NCI-H2227 treated with DMSO at 0.1 percent for 48 hours (cell line): ENCODE measurements at places on chromosomes 2 and 18.

GRCh38 chr2:219225350-219225749 lies 4.1 kb downstream of the ATG9A start:
- DNase-seq, result no peak

GRCh38 chr2:60745330-60745729 lies 10.7 kb upstream of the PAPOLG start:
- DNase-seq, result no peak

DNA sequence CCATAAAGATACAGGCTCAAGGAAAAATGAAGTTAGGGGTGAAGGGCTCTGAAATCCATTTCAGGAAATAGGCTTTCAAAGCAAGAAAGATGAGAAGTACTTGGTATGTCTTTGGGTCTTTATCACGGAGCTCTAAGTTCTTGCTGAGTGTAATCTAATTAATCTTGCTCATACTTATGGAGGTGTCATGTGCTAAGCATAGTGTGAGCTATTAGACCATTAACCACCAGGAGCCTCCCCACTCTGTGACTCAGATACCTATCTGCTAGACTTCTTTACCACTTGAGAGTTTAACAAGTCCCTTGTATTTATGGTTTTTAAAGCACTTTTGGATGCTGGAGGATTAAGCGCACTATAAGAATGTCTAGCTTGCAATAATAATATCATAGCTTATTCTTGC lies 678.7 kb downstream of the EPHA4 start:
- no peak for DNase-seq

DNA sequence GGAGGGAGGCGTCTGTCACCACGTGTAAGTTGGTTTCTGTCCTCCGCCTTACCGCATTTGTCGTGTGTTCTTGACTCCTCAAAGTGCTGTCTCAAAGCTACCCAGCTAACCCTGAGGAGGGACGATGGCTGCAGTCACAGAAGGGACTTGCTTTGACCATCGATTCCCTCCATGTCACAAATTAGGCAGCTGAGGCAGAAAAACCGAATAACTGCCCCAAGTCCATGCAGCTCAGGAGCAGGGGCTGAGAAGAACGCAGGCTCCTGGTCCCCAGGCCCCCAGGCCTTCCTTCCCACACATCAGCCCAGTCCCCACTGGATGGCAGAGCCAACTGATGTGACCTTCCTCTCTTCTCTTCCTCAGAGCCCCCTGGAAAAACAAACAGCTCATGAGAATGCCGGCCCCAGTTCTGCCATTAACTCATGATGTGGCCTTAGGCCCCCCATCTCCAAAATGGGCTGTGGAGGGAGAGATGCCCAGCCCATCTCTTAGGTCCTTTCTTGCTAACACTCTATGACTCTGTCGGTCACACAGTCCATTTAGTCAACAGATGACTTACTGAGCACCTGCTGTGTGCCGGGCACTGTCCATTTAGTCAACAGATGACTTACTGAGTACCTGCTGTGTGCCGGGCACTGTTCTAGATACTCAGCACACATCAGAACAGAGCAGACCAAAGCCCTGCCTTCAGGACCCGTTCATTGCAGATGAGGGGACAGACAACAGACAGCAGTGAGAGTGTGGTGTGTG lies 19.6 kb downstream of the MTERF4 start:
- DNase-seq, result no peak

GRCh38 chr2:190664240-190664639 lies 15.4 kb downstream of the NAB1 start:
- no peak for DNase-seq

GRCh38 chr2:75460630-75461029 lies 100.1 kb downstream of the EVA1A start:
- DNase-seq, result no peak

DNA sequence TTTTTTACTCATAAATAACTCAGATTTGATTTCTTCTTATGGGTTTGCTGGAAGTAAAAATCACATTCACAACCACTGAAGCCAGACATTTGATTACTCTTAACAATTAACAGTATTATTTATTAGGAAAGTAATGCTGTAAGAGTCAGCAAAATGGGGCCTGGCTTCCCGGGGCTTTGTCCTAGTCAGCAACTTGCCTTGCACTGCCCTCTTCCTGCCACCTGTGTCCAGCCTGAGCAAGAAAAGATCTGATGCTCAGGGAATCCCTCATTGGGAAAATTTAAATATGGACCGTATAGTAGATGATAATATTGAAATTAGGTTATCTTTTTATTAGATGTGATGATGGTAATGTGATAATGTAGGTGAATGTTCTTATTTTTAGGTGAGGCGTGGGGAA lies 30.8 kb upstream of the ACYP2 start:
- DNase-seq, result no peak

GRCh38 chr18:49130261-49130660 lies 179.5 kb upstream of the SMAD7 start:
- DNase-seq, result no peak

DNA sequence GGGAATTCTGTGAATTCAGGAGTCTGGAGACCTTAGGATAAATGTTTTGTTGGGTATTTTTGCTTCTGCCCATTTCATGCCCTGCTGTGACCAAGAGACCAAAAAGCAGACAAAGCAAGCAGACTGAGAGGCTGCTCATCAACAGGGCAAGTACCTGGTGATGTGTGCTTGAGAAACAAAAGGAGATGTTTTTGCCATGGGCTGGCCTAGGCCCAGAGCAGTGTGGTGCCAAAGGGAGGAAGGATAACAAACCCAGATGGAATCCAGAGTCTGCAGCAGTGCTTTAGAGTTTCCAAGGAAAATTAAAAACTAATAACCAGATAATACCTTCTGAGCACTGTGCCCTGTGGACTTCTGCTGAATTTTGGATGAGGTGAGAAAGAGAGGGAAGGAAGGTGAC lies 538.4 kb downstream of the STK39 start:
- no peak for DNase-seq

DNA sequence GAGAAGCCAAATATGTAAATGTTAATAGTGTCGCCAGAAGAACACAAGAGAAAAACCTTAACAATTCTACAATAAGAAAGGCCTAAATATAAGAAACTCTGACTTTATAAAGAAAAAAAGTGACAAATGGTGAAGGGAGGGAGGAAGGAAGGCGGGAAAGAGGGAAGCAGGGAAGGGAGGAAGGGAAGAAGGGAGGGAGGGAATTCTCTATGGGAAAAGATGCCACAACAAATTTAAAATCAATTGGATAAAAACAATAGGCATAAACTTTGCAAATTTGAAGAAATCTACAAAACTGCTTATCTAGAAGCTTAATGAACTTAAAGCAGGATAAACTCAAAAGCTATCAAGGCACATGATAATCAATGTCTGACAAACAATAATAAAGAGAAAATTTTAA lies 16.9 kb downstream of the NBAS start:
- DNase-seq, result no peak

DNA sequence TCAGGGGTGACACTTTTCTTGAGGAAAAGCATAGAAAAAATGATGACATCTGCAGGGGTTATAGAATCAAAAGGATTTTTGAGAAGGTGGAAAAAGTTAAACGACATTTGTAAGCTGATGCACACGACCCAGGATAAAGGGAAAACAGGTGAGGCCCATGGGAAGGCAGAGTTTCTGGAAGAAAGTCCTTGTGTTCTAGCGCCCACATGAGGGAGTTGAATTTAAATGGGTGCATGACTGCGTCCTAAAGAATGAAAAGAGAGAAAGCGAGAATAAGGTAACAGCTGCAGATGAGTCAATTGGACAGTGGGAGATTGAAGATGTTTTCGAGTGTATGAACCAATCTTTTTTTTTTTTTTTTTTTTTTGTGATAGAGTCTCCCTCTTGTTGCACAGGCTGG lies 158.1 kb downstream of the GALR1 start:
- no peak for DNase-seq

- DNase-seq, result no peak
Observed at GRCh38 chr2:64062840-64063239, 43.6 kb upstream of the VPS54 start.

DNA sequence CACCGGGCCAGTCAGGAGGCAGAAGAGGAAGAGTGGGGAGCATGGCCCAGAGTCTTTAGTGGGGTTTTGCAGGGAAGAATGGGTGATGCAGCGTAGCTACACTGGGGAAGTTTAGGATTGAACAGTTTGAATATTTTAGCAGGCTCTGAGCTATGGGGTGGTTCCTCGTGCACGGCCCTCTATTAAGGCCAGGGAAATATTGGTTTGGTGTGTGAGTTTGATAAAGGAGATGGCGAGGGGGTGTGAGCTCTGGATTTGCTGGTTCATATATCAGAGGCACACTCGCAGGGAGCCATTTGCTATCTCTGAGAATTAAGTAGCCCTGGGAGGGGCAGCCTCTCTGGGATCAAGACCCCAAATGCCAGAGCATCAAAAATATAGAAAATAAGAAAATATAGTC lies 50.1 kb downstream of the BOLA3 start:
- no peak for DNase-seq

- no peak for DNase-seq
Observed at GRCh38 chr2:179657068-179657595, 204.3 kb downstream of the ZNF385B start.

DNA sequence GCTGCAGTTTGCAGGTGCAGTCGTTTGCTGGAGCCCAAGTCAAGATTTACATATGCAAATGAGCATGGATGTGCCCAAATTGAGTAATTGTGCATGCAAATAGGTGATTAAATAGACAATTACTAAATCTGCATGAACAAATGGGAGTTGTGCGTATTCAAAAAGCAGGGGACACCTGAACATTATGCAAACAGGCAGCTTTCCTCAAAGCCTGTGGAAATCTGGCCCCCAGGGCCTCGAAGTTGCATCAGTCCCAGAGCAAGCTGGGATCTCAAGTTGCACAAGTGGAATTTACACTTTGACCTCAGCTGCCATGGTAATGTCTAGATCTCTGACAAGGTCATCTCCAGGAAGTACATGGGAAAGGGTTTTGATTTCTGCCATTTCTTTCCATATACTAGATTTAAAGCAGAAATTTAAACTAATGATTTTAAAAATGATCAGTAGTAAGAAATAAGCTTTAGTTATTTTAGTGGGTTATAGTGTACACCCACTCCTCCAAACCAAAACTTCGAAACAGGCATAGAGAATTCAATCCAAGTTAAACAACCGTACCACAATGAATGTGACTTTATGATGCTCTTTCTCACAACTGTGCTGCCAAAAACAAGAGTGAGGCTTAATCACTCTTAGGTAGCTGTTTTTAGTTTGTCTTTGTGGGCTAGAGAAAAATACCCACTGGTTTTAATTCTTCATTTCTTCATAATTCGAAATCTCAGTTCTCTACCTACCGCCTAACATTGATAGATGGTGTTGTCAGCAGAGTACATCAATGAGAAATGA lies 110.7 kb downstream of the RND3 start:
- no peak for DNase-seq

- no peak for DNase-seq
Observed at GRCh38 chr2:58856100-58856499, 615.0 kb upstream of the FANCL start.

GRCh38 chr18:59063300-59063906 lies 76.3 kb upstream of the SEC11C start:
- peak; percentile 84 for DNase-seq

GRCh38 chr2:23664066-23664788 lies 262.7 kb downstream of the ATAD2B start:
- no peak for DNase-seq

- no peak for DNase-seq
Observed at GRCh38 chr2:138177693-138178092, 213.4 kb downstream of the HNMT start.

DNA sequence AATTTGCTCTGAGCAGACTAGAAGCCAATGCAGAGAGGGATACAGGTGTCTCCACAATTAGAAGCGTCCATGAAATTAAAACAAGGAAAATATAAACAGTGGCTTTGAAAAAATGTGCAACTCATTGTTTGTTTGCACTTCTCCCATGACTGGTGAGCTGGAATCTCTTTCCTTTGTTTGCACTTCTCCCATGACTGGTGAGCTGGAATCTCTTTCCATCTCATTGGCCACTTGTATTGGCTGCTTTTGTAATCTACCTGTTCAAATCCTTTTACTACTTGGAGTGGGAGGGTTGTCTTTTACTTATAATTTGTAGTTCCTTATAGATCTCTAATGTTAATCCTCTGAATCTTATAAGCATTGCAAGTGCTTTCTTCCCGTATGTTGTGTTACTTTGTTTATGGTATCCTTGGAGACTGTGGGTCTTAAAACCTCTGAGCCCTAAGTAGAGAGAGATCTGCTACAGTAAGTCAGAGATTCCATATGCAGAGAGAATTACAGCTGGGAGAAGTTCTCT lies 94.1 kb downstream of the RTN4 start:
- no peak for DNase-seq

DNA sequence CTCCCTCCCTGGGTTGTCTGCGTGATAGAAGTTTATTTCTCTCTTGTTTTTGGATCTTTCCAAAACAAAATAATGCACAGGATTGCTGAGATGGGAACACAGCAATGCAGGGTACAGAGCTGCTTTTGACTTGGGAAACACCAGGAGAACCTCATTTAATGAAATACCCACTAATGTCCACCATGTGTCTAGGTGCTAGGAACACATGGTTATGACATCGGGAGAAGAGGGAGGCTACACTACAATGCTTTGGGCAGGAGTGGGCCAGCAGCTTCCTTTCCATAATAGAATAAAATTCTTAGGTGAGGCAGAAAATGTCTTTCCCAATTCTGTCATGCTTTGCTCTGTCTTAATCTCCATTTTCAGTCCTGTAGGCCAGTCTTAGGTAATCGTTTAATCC lies 29.2 kb upstream of the KCNF1 start:
- DNase-seq, result no peak
